ENCODE measurements at places on chromosomes 6 and 20.

DNA sequence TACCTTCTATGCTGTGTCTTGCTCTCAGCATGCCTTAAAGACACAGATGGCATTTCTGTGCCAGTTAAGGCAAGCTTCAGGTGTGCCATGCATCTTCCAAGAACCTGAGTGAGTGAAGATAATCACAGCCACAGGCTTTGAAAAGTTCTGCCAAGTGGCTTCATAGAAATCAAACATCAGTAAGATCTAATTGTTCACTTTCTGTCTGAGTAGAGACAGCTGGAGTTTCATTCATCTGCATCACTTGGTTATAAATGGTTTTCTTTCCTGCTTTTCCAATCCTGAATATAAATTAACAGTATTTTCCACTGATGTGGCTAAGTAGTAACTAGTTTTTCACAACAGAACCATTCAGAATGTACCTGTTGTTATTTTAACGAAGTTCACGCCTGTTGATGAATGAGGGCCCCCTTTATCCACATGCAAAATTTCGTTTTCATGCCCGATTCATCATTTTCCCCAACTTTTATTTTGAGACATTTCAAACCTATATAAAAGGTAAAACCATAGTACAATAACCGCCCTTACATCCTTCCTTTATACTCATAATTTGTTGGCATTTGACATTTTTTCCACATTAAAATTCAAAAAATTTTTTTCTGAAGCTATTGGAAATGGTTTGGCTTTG lies 38.6 kb upstream of the KCNG1 start:
- DNase-seq: no peak

DNA sequence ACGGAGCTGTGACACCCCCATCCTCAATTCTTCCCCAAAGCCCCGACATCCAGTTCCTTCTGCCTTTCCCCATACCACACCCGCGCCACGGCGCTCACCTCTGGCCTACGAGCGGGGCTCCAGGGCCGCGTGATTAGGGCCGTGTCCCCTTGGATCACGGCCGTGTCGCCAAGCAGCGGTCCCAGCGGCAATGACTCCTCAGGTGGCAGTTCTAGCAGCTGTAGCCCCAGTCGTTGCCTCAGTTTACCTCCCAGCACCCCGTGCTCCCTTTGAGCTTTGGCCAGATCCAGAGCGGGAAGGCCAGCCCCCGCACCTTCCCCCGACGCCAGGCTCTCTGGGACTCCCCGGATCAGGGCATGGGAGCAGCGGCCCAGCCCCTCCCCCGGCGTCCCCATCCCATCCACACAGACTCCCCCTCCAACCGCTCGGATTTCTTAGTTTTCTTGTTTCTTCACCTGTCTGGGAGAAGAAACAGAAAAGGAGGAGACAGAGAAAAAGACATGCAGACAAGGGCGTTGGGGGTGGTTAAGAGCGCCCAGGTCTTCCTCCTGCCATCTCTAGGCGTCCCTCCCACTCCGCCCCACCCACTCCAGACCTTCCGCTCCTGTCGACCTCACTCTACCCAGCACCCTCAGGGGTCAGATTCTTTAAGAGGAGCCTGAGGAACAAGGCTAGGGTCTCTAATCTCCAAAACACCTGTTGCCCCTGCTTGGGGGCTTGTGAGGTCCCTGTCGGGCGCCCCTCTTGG lies at the start of gene DDAH2:
Gene DDAH2, minus strand, starts transcription at position 533 of the 748 bp plus-strand sequence. Its CDS starts 138 bp downstream, at position 395.
- no peak for DNase-seq

DNA sequence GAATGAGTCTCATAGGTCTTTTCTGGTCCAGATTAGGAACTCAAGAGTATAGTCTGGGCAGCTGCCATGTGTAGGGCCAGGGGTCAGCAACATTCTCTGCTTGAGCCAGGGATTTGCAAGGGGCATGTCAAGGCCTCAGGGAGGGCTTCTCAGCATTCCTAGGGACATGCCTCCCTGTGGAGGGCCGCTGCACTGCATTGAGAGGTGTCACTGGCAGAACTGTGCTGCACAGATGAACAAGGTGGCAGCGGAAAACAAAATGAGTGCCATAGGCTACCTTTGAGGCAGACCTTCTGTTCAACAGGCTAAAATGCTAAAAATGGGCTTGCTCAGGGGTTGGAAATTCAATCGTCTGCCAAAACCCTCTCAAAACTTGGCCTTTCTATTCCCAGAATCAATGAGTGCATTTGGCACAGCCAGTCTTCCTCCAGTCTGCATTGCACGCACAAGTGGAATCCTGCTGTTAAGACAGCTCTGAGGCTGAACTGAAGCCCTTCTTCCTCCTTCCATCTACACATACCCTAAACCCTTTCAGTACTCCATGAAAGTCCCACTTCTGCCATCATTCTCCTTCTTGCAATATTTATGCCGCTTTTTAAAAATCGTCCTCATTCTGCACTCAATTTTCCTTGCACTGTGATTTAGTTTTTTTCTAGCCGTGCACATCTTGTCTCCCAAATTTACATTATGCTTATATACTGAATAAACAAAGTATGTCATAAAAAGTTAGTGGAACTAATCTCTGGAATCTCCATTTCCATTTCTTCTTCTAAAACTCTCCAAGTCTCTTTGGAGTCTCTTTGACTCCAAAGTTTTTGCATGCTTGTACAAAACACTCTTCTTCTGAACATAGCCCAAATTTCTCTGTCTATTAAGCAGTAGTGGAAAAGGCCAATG lies 51.7 kb downstream of the SLC26A8 start:
- DNase-seq: no peak

DNA sequence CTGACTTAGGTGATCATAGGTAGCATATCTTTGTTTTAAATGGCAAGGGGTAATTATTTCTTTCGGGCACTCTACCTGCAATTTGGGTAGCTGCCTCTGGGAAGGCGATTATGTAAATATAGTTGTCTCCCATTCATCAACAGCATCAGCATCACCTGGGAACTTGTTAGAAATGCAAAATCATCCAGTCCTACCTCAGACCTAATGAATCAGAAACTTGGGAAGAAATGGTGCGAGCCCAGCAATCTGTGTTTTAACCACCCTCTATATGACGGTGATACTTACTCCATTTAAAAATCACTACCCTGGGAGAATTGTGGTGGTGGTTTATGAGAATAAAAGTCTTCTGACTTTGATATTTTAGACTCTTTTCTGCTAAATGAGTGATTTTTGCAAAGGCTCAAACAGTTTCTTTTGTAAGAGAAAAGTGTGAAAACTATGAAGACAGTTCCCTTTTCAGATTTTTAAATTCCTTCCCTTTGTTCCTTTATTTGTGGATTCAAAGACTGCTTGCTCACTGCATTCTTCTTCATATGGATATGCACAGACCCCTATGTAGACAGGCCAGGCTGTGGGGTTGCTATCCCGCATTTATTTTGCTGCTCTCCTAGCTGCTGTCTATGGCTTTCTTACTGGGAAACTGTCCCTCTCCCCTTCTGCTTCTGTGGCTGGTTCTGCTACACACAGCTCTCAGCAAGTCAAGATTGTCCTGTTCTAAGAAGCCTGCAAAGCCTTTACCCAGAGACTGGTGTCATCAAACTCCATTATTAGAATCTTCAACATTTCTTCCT lies 365.3 kb downstream of the RNF144B start:
- DNase-seq: no peak

DNA sequence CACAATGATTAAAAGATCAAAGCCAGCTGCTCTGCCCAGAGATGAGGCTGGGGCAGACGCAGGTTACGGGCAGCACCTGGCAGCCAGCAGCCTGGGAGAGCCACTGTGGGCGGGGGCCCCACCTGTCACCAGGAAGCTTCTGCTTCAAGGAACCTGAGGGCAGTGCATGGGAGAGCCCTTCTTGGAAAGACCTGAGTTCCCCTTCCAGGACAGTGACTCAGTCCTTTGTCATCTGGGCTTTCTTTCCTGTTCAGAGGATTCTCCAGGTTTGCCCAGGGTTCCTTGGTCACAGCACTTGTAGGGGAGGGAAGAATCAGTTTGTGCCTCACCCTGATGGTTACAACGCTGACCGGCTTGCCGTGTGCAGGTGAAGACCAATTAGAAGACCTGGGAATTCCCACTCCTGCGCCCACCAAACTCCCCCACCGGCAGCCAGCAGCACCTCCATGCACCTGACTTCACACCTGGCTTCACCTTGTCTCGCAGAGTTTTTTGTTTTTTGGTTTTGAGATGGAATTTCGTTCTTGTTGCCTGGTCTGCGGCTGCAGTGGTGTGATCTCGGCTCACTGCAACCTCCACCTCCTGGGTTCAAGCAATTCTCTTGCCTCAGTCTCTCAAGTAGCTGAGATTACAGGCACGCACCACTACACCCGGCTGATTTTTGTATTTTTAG lies 2.0 kb downstream of the ZBP1 start:
- peak; percentile 86 for DNase-seq

DNA sequence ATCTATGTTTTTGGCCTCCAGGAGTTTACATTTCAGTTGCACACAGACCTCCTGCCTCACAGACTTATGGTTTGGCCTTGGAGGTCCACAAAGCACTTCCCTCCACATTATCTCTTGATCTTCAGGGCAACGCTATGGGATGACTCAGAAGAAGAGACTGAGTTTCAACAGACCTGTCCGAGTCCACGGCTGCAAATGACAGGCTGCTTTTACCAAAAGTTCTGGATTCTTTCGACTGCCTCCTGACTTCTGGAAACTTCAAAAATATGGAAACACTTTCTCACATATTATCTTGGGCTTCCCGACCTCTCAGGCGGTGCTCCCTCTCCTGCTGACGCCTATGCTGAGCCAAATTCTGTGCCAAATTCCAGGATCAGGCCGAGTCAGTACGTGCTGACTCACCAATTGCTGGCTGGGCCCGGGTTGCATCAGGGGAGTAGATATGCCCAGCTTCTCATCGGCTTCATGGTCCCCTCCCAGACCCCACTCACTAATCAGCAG lies 190.2 kb downstream of the BMP7 start:
- no peak for DNase-seq

DNA sequence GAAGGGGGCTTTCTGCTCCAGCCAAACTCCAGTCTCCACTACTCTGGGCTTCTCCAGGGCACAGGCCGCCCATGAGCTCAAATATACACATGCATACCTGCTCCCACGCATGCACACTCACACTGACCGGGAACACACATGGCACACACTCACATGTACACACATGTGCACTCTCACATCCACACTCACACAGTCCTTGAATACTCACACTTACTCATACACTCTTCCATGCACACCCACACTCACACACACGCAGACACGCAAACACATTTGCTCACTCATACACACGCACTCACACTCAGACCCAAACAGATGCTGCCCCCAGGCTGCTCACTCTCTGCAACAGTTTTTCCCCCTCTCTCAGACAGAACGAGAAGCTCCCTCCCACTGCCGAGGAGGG lies 7.0 kb downstream of the GDAP1L1 start:
- DNase-seq: no peak

GRCh38 chr6:45830441-45831139 lies 185.1 kb downstream of the CLIC5 start:
- DNase-seq: peak; percentile 26

GRCh38 chr6:41189967-41190366 lies 11.0 kb downstream of the TREML2 start:
- no peak for DNase-seq

DNA sequence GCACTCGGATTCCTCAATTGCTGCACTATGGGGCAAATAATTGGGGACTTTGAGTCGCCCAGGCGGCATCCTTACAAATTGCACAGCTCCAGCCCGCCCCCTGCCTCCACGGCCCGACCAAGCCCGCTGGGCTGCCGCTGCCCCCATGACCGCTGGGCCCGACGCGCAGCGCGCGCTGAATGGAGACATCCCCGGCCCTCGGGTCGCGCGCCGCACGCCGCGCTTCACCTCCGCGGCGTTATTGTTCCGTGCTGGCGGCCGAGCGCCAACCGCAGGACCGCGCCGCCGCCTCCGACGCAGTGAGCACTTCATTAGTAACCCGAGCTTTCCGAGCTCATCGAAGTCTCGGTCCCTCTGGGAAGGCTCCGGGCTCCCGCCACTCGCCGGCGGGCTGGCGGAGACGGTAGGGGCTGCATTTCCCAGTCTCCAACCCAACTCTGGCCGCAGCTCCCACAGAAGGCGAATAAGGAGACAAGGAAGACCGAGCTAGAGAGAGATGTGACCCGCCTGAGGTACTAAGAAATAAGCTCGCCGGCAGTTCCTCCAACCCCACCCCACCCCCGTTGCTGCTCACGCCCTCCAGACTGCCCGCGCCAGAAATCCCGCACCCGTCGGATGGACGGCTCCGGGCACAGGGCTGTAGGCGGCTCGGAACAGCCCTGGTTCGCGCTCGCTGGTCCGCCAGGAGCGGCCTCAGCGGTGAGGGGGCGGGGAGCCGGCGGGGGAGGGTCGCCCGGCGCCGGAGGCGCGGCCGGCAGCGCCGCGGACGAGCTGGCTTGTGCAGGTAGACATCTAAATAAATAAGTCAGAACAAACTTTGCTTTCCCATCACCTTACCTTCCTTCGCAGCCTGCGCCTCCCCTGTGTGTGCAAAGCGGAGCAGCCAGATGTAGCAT lies 703 bp downstream of the EPHA7 start:
- DNase-seq: no peak

GRCh38 chr6:80517525-80517924 lies 411.1 kb downstream of the BCKDHB start:
- DNase-seq: no peak

DNA sequence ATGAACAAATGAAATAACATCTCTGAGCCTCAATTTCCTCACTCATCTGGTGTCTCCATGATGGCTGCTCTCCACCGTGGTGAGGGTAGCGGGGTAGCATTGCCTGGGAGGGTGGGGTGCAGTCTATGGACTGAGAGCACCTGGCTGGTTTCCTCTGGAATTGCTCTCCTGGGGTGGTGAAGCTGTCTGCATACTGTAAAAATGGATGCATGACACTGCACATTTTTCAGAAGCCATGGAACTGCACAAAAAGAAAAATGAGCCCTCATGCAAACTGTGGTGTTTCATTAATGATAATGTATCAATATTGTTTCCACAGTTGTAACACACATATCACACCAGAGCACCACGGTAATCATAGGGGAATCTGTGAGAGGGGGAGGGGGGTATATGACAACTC lies 12.1 kb upstream of the ITPR3 start:
- DNase-seq: no peak

GRCh38 chr6:148425443-148425842 lies 82.8 kb downstream of the SASH1 start:
- DNase-seq: no peak

- DNase-seq: no peak
These were observed 22.7 kb upstream of the BMP6 start for GRCh38 chr6:7703148-7703680.

GRCh38 chr20:13099676-13100075 lies 90.9 kb downstream of the SPTLC3 start:
- DNase-seq: no peak

- no peak for DNase-seq
These were observed 18.1 kb downstream of the KCTD20 start for GRCh38 chr6:36460916-36461315.

GRCh38 chr6:35360349-35361138 lies 18.2 kb downstream of the PPARD start:
- DNase-seq: peak; percentile 28
